ENCODE measurements at places on chromosomes 13 and 19.

- DNase-seq, result no peak
Measured at GRCh38 chr19:7349231-7349591, 474 bp downstream of the ARHGEF18 start.

DNA sequence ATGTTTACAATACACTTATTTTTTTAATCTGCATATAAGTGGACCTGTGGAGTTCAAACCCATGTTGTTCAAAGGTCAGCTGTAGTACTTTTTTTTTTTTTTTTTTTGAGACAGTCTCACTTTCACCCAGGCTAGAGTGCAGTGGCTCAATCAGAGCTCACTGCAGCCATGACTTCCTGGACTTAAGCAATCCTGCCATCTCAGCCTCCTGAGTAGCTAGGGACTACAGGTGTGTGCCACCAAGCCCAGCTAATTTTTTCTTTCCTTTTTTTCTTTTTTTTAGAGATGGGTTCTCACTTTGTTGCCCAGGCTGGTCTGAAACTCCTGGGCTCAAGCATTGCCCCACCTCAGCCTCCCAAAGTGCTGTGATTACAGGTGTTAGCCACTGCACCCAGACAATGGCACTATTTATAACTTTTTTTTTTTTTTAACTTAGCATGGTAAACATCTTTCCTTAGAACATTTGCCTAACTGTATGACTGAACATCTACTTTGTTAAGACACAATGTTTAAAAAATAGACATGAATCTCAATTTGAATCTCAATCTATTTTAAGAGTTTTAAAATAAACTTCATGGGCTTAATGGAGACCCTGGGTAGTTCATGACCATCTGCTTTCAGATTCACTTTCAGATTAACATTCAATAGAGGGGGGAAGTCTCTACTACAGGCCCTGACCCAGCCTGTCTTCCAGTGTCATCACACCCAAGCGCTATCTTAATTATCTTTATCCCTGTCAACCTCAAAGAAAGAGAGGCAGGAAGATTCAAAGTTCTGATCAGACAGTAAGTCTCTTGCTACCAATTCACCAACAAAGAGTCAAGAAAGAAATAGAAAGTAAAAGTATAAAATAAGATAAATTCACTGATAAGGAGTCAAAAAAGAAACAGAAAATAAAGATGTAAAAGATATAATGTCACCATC, 97.7 kb upstream of the DOCK9 start:
- no peak for DNase-seq

- DNase-seq, result peak; percentile 57
Measured at GRCh38 chr19:29029268-29029958, 183.5 kb downstream of the UQCRFS1 start.

- DNase-seq, result no peak
Measured at GRCh38 chr13:44404261-44405132, 30.9 kb downstream of the SERP2 start.

- DNase-seq, result no peak
Measured at GRCh38 chr19:29086182-29086581, 126.8 kb downstream of the UQCRFS1 start.

GRCh38 chr19:50818859-50819472, 4.6 kb downstream of the KLK1 start:
- DNase-seq, result no peak

GRCh38 chr19:18996351-18996750, 37.0 kb downstream of the SUGP2 start:
- DNase-seq, result no peak

DNA sequence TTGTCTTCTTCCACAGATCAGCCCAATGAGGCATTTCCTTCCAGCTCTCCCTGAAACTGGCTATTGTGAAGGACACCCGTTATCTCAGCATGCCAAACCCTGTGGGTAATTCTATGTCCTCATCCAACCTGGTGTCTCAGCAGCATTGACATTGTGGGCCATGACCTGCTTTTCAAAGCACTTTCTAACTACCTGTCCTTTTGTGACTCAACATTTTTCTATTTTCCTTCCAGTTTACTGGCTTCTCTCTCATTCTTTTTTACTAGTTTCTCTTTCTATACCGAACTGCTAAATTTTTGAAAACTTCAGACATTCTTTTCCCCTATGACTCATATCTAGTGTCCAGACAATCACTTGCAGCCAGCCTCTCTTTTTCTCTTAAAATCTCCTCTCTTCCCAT, 136.4 kb upstream of the HTR2A start:
- peak; percentile 56 for DNase-seq

- no peak for DNase-seq
Measured at GRCh38 chr13:32165796-32166195, 134.2 kb downstream of the FRY start.

GRCh38 chr19:28667348-28667977, 545.5 kb downstream of the UQCRFS1 start:
- no peak for DNase-seq

DNA sequence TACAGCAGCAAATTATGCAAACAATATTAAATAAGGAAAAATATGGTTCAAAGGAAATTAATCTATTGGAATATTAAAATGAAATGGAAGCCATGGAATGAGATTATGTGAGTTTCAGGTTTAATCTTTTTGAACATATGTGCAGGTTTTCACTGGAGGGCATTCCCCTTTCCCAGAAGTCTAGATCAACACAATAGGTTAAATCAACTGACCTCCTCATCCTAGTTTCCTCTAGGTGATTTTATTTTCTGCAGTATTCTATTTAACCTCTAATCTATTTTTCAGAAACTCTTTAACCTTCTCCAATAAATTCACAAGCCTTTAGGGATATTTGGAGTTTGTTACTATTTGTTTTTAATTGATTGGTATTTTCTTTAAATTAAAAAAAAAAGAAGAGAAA, 2657.6 kb upstream of the PCDH20 start:
- DNase-seq, result no peak

DNA sequence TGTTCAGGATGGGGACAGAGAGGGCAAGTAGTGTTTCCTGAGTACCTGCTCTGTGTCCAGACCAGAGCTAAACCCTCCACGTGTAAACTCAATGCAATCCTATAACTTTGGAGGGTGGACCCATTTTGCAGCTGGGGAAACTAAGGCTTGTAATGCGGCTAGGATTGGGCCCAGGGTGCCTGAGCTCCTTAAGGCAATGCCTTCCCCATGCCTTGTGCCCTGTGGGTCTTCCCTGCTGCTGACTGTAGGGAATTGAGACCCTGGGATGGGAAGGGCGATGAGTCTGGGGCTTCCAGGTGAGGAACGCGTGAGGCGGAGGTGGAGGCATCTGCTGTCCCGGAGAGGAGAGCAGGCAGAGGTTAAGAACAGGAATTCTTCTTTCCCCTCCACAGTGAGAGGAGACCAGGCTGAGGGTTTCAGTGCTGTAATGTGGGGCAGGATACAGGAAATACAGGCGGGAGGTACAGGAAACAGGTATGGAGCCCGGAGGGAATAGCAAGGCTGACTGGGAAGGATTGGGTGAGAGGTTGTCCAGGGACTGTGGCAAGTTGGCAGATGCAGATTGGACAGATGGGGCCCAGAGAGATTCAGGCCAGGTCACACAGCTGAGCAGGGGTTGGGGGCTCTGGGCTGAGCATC, 19.2 kb downstream of the SLC27A1 start:
- DNase-seq, result no peak

- peak; percentile 7 for DNase-seq
Measured at GRCh38 chr13:51913421-51914136, 51.8 kb downstream of the CCDC70 start.

DNA sequence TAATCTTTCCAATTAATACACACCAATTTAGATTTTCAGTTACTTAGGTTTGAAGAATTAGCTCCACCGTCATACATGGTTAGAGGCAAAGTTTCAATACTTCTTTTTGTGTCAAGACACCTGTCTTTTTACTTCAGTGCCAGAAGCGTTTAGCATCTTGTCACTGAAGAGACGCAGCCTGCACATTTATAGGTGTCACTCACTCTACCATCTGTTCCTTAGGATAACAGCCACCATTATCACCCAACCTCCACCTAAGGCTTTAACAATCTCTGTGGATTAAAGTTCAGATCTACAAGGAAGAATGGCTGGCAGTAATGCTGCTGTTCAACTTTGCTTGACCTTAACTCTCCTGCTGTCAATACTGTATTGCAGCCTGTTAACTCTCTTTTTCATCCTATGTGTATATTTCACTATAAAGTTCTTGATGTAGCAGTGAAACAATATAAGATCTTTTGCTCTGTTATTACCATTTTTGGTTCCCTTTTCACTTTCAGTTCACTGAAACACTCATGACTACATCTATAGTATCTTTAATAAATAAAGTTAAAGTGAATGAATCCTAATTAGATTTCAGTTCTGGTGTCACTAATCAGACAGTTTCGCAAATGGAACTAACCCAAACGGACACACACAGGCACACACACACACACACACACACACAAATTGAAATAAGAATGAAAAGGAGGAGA, 435.6 kb downstream of the PCDH9 start:
- DNase-seq, result no peak

GRCh38 chr19:4635754-4636116, 3.6 kb upstream of the TNFAIP8L1 start:
- no peak for DNase-seq

- DNase-seq, result no peak
Measured at GRCh38 chr19:3792114-3792513, 5.9 kb upstream of the MATK start.

- DNase-seq, result no peak
Measured at GRCh38 chr19:21322528-21322927, 6.7 kb downstream of the ZNF708 start.

DNA sequence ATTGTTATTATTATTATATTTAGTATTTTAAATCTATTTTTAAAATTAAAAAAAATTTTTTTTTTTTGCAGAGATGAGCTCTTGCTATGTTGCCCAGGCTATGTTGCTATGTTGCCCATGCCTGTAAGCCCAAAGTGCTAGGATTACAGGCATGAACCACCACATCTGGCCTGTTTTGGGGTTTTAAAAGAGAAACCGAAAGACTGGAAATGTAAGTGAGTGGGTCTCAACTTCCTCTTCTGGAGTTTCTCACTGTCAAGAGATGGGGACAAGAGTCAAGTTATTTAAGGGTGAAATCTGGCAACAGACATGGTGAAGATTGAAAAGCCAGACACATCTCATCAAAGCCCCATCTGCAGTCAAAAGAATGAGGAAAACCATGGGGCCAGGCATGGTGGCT, 4.2 kb upstream of the OR7G3 start:
- DNase-seq, result no peak

- DNase-seq, result no peak
Measured at GRCh38 chr13:106052200-106052767, 483.2 kb downstream of the EFNB2 start.

DNA sequence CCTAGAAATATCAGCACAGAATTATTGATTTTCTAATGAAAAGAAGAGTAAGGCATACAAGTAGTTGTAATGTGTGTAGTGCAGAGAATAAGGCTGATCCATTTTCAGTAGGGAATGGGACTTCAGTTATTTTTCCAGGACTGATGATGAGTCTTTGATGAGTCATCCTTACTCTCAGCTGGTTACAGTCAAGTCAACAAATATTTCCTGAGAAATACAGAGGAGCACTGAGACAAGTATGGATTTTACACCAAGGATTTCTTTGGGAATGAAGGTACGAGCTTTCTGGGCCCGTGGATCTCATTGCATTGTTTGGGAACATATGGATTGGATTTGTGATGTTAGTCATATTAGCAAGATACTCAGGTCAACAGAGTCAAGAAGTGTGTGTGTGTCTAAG, 502.7 kb downstream of the FGF9 start:
- peak; percentile 78 for DNase-seq

DNA sequence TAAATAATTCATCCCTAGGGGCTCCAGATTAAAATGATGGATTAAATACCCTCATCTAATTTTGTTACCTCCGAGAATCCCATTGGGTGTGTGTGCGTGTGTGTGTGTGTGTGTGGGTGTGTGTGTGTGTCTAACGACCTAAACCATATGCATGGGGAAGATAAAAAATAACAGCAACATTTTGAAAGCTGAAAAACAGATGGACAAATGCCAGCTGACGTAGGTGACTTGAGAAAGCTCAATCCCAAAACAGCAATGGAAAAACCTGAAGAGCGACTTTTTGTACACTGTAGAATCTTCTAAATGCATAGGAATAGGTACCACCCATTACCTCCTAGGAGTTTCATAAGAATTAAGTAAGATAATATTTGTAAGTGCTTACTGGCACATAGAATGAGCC, 8.7 kb upstream of the RPL21 start:
- DNase-seq, result no peak

- DNase-seq, result peak; percentile 82
Measured at GRCh38 chr19:1747285-1748114, 5.8 kb upstream of the ONECUT3 start.

DNA sequence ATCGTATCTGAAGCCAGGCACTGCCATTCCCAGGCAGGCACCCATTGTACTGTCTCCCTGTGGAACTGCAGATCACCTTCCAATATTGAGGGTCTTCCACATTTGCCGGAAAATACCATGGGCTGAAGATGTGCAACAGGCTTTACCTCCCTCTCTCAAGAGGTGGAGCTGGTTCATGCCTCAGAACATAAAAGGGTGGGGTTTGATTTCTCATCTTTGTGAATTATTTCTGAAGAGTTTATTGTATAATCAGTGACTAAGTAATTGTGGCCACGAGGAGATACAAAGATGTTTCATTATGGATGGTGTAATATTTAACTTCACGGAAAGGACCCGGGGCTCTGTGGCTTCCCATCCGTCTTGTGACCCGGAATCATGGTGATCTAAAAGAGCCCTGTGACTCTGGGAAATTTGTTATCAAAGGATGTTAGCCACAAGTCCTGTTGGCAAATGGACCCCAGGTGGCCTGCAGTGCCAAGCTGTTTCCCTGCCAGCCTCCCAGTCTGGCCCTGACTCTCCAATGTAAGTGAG, 230.5 kb downstream of the LACC1 start:
- no peak for DNase-seq

- DNase-seq, result peak; percentile 23
Measured at GRCh38 chr19:29881386-29881785, 60.7 kb upstream of the URI1 start.

- peak; percentile 77 for DNase-seq
Measured at GRCh38 chr19:52535771-52536447, 8.4 kb downstream of the ZNF808 start.

- DNase-seq, result no peak
Measured at GRCh38 chr19:33388231-33388724, 14.8 kb downstream of the CEBPG start.

DNA sequence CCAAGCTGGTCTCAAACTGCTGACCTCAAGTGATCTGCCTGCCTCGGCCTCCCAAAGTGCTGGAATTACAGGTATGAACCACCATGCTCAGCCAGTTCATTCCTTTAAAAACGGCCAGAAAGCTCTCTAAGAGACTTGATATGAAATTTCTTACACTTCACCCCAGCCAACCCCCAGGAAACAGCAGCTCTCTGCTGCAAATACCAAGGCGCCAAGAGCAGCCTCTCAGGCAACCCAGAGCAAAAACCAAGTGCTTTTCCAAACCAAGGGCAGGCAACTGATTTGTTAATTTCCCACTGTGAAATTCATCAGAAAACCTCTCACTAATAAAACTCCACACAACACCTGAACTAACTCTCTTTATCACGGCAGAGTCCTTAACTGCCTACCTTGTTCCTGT, 44.9 kb downstream of the LATS2 start:
- DNase-seq, result no peak

- peak; percentile 48 for DNase-seq
Measured at GRCh38 chr13:27997904-27998522, 9.5 kb upstream of the URAD start.

All from fibroblast of skin of scalp (primary cell).